Lower lobe of right lung (tissue), 2 donors: ENCODE measurements at places on chromosomes 13 and 19.

- H3K4me1 ChIP-seq = no peaks in the 10 kb centered on the region
- no peak overlapping the region for H3K27ac ChIP-seq
- no peak for DNase-seq
- H3K36me3 ChIP-seq = no peaks in the 10 kb centered on the region
- H3K4me3 ChIP-seq = no peak overlapping the region
Observed at GRCh38 chr13:41587490-41587889, 130.1 kb downstream of the RGCC start.

GRCh38 chr13:98599502-98600328 is 22.8 kb upstream of the STK24 start:
- H3K4me1 ChIP-seq = no peaks in the 10 kb centered on the region
- H3K27me3 ChIP-seq = no peaks in the 10 kb centered on the region
- no peak for DNase-seq
- H3K27ac ChIP-seq = no peak overlapping the region
- no peaks in the 10 kb centered on the region for H3K36me3 ChIP-seq

DNA sequence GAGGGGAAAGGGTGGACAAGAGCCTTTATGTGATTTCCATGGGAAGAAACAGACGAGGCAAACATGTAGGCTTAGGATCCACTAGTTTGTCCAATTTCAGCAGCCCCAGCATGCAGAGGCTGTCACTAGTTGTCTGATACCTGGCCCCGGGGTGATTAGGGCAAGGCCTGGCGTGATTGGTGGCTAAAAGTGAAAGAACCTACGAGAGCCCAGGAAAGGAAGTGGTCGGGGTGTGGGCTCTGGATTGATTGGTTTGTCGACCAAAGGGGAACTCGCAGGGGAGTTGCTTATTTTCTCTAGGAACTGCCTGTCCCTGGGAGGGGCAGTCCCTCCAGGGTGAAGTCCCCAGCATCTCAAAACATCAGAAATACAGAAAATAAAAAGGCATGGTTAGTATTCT is 64.2 kb upstream of the UQCRFS1 start:
- H3K4me1 ChIP-seq = no peaks in the 10 kb centered on the region
- no peak overlapping the region for H3K4me3 ChIP-seq
- no peaks in the 10 kb centered on the region for H3K36me3 ChIP-seq
- peaks cover 6% of the 10 kb centered on the region for H3K27me3 ChIP-seq
- no peak overlapping the region for H3K27ac ChIP-seq
- DNase-seq = no peak

- no peaks in the 10 kb centered on the region for H3K4me1 ChIP-seq
- H3K36me3 ChIP-seq = no peaks in the 10 kb centered on the region
- no peaks in the 10 kb centered on the region for H3K27me3 ChIP-seq
- no peak overlapping the region for H3K27ac ChIP-seq
- H3K4me3 ChIP-seq = no peak overlapping the region
- DNase-seq = no peak
Observed at GRCh38 chr13:103289681-103290080, 223.5 kb upstream of the SLC10A2 start.

- no peaks in the 10 kb centered on the region for H3K27me3 ChIP-seq
- no peak for DNase-seq
- no peaks in the 10 kb centered on the region for H3K4me1 ChIP-seq
Observed at GRCh38 chr13:86569119-86569518, 769.9 kb upstream of the SLITRK6 start.

DNA sequence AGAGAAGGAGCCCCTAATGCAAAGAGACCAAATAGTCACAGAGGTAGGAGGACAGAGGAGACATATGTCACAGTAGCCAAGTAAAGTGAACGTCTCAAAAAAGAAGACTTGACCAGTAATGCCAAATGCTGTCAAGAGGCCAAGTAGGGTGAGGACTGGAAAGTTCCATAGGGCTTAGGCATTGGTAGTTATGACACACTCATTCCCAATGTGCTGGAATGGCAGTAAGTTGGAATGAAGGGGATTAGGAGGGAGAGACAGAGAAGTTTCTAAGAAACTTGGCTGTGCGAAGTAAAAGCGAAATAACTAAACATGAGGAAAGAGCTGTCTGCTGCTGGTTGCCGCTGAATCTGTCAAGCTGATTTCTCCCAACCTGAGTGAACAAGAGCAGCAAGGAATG is 14.9 kb upstream of the FRY start:
- no peaks in the 10 kb centered on the region for H3K36me3 ChIP-seq
- H3K27ac ChIP-seq = no peak overlapping the region
- H3K27me3 ChIP-seq = no peaks in the 10 kb centered on the region
- no peak overlapping the region for H3K4me3 ChIP-seq

GRCh38 chr19:38617283-38617763 is 430 bp downstream of the MAP4K1 start:
- peaks cover 24% of the 10 kb centered on the region for H3K4me1 ChIP-seq
- peak overlapping the region; percentile 93 for H3K4me3 ChIP-seq
- no peak for DNase-seq
- H3K36me3 ChIP-seq = peaks cover 23% of the 10 kb centered on the region
- no peaks in the 10 kb centered on the region for H3K27me3 ChIP-seq

GRCh38 chr19:53626976-53627375 is 4.8 kb upstream of the DPRX start:
- peaks cover 14% of the 10 kb centered on the region for H3K4me1 ChIP-seq
- H3K36me3 ChIP-seq = no peaks in the 10 kb centered on the region
- DNase-seq = no peak
- no peak overlapping the region for H3K4me3 ChIP-seq

- no peaks in the 10 kb centered on the region for H3K36me3 ChIP-seq
- no peak overlapping the region for H3K4me3 ChIP-seq
Observed at GRCh38 chr19:6639439-6639838, 30.5 kb downstream of the TNFSF14 start.

DNA sequence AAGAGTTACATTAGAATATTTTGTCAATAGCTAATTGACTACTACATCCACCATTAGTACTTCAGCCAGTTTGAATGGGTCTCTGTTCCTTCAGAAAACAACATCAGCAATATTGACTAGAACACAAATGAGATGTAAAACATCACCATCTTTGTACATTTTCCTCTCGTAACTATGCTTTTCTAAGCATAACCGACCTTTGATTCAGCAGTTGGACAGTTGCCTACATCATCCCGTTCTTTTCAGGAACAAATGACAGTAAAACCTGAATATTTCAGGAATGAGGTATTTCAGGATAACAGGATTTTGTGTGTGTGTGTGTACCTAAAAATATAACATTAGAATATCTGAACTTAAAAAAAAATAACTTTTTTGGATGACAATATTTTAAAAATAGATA is 60.9 kb downstream of the STARD13 start:
- no peak for DNase-seq
- no peak overlapping the region for H3K27ac ChIP-seq
- no peaks in the 10 kb centered on the region for H3K36me3 ChIP-seq
- H3K27me3 ChIP-seq = no peaks in the 10 kb centered on the region
- H3K4me3 ChIP-seq = no peak overlapping the region

- H3K4me1 ChIP-seq = no peaks in the 10 kb centered on the region
- DNase-seq = no peak
- H3K36me3 ChIP-seq = no peaks in the 10 kb centered on the region
- H3K27me3 ChIP-seq = peaks cover 10% of the 10 kb centered on the region
Observed at GRCh38 chr19:41848666-41849065, 3.8 kb downstream of the DMRTC2 start.
